ENCODE measurements at places on chromosomes 4 and X.

DNA sequence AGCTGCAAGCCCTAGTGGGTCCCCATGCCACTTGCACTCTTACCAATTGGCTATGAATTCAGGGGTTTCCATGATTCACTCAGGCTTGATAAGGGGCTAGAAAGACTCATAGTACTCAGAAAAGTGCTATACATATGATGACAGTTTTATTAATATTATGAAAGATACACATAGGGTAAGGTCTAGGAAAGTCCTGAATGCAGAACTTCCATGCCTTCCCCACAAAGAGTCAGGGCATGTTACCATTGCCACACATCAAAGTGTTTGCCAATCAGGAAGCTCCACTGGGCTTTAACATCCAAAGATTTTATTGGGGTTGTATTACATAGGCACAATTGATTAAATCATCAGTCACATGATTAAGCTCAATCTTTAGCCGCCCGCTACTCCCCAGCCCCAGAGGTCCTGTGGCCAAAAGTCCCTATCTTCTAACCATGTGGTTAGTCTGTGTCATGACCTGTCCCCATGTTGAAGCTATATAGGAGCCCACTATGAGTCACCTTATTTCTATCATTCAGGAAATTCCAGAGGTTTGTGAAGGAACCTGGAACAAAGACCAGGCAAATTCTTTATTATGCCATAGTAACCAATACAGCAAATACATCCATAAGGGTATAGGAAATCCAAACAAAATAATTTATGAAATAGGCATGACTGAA is 635.6 kb downstream of the STPG2 start:
- DNase-seq, result no peak

GRCh38 chrX:131783555-131784308 is 239.4 kb upstream of the STK26 start:
- peak; percentile 88 for DNase-seq

DNA sequence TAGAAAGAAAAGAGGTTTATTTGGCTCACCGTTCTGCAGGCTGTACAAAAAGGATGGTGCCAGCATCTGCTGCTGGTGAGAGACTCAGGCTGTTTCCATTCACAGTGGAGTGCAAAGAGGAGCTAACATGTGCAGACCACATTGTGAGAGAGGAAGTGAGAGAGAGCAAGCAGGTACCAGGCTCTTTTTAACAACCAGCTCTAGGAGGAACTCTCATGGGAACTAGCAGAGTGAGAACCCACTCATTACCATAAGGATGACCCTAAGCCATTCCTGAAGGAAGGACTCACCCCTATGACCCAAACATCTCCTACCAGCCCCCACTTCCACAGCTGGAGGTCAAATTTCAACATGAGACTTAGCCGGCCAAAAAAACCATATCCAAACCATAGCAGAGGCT is 158.6 kb upstream of the ADGRL3 start:
- no peak for DNase-seq

- DNase-seq, result no peak
Observed at GRCh38 chrX:141320801-141321200, 78.5 kb upstream of the SPANXC start.

- DNase-seq, result no peak
Observed at GRCh38 chr4:56187688-56188087, 199.6 kb downstream of the AASDH start.

DNA sequence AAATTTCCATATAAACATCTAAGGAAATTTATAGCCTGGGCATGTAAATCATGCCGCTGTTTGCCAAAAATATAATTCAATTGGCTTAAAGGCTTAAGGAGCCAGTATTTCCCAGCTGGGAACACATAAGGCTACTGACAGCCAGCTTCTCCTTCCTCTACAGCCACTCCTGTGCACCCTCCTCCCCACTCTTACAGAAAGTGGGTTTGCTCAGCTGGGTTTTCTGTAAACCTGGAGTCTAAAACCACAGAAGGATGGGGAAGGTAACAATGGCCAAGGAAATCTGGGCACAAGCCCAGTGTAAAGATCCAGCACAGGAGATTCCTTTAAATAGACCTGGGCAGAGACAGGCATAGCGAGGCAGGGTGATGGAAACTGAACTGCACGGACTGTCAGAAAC is 18.5 kb downstream of the ACSL1 start:
- no peak for DNase-seq

DNA sequence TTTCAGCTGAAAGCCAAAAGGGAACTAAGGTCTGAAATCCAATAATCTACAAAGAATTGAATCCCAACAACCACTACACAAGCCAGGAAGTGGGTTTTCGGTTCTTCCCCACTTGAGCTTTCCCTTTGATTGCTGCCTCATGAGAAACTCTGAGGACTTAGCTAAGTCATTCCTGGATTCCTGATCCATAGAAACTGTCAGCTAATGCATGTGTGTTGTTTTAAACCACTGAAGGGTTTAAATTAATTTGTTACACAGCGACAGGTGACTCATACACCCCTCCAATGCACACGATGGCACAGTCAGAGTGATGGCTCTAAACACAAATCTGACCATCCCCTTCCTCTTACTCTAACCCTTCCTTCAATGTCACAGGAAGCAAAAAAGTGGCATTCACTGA is 282.9 kb downstream of the RAB28 start:
- DNase-seq, result no peak

DNA sequence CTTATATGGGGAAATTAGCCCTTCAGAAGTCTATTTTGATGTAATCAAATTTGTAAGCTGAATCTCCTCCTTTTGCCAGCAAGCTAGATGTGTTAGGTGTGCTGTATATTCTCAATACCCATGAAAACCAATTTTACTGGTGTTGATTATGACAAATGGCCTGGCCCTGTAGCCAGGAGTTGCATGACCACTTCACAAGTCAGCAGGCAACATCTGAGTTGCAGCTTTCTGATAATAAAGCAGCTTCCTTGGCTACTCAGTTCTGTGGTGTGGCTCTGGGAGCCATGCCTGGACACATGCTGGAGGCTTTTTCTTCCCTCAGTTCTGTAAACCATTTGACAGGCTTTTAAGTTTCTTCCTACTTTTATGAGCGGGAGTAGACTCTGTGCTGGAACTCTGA is 154.1 kb upstream of the CXCL13 start:
- no peak for DNase-seq

DNA sequence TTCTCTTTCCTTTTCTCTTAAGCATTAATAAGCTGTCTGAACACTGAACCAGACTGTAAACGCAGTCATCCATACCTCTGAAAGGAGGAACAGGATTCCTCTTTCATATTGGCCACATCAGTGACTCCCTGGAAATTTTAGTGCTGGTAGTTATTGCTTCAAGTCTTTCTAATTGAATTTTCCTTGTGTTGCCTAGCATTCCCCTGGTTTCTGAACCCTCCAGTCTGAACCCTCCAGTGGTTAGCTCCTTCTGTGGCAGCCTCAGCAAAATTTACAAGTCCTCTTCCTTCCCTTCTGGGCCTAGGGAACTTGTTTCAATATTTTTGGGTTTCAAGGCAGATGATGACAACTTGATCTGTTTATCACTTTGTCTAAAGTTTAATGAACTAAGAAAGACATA is 7.9 kb downstream of the SPARCL1 start:
- no peak for DNase-seq

- DNase-seq, result peak; percentile 68
Observed at GRCh38 chr4:99117876-99118693, 26.0 kb downstream of the ADH4 start.

- no peak for DNase-seq
Observed at GRCh38 chr4:111449657-111450056, 695.6 kb upstream of the FAM241A start.

DNA sequence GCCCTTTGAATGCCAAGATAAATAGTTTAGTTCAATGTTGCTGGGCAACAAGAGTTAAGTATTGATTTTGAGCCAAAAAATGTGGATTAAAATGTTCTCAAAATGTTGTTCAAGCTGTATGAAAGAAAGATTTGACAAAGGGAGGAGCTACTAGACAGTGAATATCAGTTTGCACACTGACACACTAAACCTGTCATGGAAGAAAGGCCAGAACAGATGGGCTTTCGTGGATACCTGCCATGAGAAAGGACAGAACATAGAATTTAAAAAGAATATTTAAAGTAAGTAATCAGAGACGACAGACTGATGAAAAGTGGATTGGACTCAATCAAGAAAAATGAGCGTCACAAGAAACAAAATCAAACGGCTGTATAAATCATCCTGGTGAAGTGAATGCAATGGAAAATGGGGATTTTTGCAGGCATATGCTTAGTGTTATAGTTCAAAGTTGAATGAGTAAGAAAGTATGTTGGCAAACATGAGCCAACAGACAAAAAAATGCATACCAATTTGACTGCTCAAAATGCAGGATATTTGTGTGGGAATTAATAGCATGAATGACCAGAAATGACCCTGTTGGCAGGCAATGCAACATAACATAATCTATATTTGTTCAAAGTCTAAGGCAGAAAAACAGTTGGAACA is 7.4 kb downstream of the PCDH18 start:
- DNase-seq, result peak; percentile 65

GRCh38 chrX:70352496-70352895 is 62.6 kb downstream of the KIF4A start:
- no peak for DNase-seq

DNA sequence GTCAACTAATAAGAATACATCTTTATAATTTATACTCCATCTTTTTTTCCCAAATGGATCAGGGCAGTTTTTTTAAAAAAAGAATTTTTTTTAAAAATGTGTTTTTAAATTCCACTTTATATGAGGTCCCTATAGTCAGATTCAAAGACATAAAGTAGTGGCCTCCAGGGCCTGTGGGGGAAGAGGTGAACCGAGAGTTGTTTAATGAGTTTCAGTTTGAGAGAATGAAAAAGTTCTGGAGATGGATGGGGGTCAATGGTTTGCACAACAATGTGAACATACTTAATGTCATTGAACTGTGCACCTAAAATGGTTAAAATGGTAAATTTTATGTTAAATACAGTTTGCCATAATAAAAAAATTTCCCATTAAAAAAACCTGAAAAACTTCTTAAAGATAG is 53.8 kb downstream of the ZNF827 start:
- DNase-seq, result no peak

- no peak for DNase-seq
Observed at GRCh38 chrX:146881521-146881920, 67.0 kb upstream of the CXorf51A start.

- no peak for DNase-seq
Observed at GRCh38 chrX:109890300-109890699, 112.6 kb upstream of the TMEM164 start.

DNA sequence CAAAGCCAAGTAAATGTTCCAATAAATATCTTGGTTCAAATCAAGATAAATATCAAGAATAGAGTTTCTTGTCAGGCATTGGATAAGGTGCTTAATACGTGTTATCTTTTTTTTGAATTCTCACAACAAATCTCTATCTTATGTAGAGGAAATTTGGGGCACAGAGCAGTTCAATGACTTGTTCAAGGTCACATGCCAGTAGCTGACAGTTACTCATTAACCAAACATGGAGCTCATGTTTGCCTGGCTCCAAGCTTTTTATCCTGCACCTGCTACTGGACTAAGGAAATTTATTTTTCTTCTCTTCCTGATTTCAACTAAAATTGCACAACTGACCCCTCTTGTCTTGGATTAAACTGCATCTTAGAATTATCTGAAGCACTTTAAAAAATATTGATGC is 76.3 kb downstream of the ATP10D start:
- DNase-seq, result no peak

DNA sequence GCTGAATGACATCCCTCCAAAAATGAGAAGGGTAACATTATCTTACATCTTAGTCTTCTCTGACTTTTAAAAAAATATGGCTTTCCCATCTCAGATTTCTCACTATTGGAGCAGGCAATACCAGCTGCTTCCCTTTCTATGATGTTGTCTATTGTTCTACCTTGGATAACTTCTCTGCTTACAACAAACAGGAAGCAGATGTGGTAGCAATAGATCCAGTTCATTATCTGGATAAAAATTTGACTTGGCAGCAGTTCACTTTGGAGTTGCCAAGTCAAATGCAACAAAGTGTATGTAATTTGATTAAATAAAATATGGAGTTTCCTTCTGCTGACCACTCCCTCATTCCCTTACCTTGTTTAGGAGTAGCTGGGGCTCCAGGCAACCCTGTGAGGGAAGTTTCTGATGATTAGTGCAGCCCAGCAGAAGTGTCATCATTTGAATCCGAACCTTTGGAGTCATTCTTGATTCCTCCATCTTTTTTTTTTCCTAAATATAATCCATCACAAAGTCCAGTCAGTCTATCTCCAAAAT is 72.0 kb upstream of the GPRIN3 start:
- DNase-seq, result no peak

GRCh38 chr4:139625482-139625881 is 40.1 kb upstream of the MGST2 start:
- no peak for DNase-seq

DNA sequence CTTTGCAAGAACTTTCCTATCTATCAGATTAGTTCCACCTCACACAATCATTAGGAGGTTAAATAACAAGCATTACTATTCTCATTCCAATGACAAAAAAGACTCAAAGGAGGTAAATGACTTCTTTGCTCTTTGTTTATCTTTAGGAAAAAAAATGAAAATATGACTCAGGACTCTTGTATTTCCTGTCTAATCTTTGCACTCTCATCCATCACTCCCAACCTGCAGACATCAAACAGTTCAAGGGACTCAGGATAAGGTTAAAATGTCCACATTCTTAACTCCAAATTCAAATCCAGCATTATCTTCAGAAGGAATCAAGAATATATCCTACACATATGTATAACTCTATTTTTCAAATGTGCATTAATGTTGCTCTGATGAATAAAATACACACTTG is 139.6 kb downstream of the UNC5C start:
- no peak for DNase-seq

DNA sequence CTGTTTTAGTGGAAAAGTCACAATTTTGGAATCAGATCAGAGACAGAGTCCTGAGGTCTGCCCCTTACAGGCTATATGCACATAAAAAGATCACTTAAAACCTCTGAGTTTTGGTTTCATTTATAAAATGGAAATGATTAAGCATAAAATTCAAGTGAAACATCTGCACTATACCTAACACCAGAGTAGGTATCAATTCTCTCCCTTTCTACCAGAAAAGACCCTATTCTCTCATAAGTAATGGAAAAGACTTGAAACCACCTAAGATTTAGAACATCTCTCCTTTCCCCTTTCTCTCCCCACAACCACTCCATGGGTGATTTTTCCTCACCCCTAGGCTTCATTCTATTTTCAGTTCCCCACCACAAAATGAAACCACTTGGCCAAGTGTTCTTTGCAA is 907 bp downstream of the LHFPL1 start:
- no peak for DNase-seq

GRCh38 chrX:115533485-115533884 is 27.5 kb upstream of the PLS3 start:
- DNase-seq, result peak; percentile 73
